ENCODE measurements at places on chromosomes 3 and 15. TPM values are rescaled to one million over a fixed set of nuclear protein-coding genes. Genes with fewer than 3 reads are reported as not detected.

CATSPER2 gene
- 2.9 TPM for total RNA-seq

STAB1 gene
- not detected for total RNA-seq

SGO1 gene
- total RNA-seq: 18.9 TPM

HTR3D gene
- total RNA-seq: not detected

DLEC1 gene
- total RNA-seq: not detected

MAP3K13 gene
- 15.0 TPM for total RNA-seq

ZPLD1 gene
- total RNA-seq: 0.46 TPM

ZBBX gene
- total RNA-seq: not detected

FBXO40 gene
- total RNA-seq: not detected

PLA1A gene
- not detected for total RNA-seq

SHC4 gene
- total RNA-seq: 0.78 TPM

DNAH12 gene
- total RNA-seq: under 0.01 TPM

TRAIP gene
- total RNA-seq: 13.9 TPM

CTXN2 gene
- total RNA-seq: not detected

ITIH1 gene
- total RNA-seq: not detected

GOLGA8A gene
- 16.9 TPM for total RNA-seq

GOLGA6L25 gene
- not detected for total RNA-seq

LNP1 gene
- total RNA-seq: 1.0 TPM

CMTM8 gene
- total RNA-seq: 1.8 TPM

TRAK1 gene
- 40.4 TPM for total RNA-seq

GP5 gene
- not detected for total RNA-seq

DISP2 gene
- 0.65 TPM for total RNA-seq

ZBTB38 gene
- total RNA-seq: 59.5 TPM

GABRG3 gene
- not detected for total RNA-seq

SKOR1 gene
- total RNA-seq: not detected

PCOLCE2 gene
- 3.7 TPM for total RNA-seq

RAB6B gene
- 0.42 TPM for total RNA-seq

FGD5 gene
- not detected for total RNA-seq

SSR3 gene
- 684 TPM for total RNA-seq

Data from foreskin keratinocyte (primary cell).